ENCODE measurements at places on chromosomes 6 and 20.

DNA sequence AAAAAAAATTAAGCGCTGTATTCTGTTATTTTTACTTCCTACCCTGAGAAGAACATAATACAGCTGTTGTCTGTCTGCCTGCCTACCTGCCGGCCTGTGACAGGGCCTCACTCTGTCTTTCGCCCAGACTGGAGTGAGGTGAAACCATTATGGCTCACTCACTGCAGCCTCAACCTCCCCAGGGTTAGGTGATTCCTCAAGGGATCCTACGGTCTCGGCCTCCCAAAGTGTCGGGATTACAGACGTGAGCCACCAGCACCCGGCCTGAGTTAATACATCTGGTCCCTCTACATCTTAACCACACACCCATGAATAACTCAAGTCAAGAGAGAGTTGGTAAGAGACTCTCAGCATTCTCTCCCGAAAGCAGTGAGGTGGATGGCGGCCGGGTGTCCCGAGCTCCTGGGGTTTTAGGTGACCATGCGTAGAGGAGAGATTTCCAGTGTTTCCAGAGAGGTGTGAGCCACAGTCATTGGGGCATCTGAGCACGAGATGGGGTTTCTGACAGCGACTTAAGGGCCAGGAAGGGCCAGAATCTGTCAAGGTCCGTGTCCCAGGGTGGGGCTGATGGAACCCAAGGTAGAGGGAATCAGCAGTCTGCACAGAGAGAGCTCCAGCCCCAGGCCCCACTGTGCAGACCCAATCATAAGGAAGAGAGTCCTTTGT, 1954.4 kb upstream of the DEFB115 start:
- H3K4me1 ChIP-seq, result no peaks in the 10 kb centered on the region
- no peak for DNase-seq
- H3K27ac ChIP-seq, result no peak overlapping the region
- H3K36me3 ChIP-seq, result no peaks in the 10 kb centered on the region
- no peak overlapping the region for H3K4me3 ChIP-seq
- no peaks in the 10 kb centered on the region for H3K27me3 ChIP-seq

DNA sequence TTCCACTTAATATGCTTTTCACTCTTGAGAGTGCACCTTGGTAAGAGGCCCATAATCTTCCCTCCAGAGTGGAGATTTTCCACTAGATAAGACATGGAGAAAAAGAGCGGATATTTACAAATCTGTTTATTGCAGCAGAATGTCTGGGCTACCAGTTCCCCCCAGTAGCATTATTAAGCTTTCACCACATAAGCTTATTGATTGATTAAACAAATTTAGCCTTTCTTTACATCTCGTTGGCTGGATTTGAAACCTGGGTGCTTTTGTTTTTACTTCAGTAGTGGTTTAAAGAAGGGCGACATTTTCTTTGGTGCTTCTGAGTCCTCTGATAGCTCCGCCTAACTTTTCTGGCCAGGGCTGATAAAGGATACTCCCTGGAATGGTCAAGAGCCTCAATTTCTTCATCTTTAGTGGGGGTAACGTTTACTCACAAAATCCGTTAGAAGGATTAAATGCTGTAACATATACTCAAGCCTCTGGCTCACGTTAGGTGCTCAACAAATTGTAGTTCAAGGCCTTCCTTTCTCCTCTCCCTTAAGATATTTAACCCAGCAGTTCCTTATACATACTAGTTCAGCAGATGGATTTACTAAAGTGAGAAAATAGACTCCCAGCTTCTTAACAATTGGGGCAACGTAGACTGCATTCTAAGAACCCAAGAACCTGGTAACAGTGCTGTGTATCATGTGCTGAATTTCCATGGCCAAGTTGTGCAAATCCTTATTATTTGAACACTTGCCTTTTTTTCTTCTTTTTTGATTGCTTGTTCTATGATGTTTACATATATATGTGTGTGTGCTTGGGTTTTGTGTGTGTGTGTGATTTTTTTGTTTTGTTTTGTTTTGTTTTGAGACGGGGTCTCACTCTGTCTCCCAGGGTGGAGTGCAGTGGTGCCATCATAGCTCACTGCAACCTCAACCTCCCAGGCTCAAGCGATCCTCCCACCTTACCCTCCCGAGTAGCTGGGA, 91.4 kb downstream of the RREB1 start:
- peaks cover 8% of the 10 kb centered on the region for H3K4me1 ChIP-seq
- no peak for DNase-seq
- H3K36me3 ChIP-seq, result peaks cover 37% of the 10 kb centered on the region
- no peak overlapping the region for H3K27ac ChIP-seq
- H3K27me3 ChIP-seq, result no peaks in the 10 kb centered on the region

DNA sequence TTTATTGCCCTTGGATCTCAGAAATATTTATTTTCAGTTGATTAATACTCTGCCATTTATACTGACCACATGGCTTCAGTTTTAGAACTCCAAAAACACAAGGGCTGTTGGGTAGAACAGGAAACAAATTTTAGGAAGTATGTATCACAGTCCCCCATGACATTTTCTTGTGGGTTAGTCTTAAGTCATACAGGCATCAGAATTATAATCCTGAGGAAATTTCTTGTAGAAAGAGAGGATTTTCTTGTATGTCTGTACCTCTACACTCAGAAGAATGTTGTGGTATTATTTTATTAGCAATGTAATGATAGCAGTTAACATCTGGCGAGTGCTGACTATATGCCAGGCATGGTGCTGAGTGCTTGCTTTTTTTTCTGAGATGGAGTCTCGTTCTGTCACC, 302.9 kb downstream of the CLIC5 start:
- no peak overlapping the region for H3K27ac ChIP-seq
- H3K4me3 ChIP-seq, result no peak overlapping the region
- no peaks in the 10 kb centered on the region for H3K36me3 ChIP-seq
- no peaks in the 10 kb centered on the region for H3K27me3 ChIP-seq
- H3K4me1 ChIP-seq, result peaks cover 23% of the 10 kb centered on the region
- DNase-seq, result peak; percentile 20

DNA sequence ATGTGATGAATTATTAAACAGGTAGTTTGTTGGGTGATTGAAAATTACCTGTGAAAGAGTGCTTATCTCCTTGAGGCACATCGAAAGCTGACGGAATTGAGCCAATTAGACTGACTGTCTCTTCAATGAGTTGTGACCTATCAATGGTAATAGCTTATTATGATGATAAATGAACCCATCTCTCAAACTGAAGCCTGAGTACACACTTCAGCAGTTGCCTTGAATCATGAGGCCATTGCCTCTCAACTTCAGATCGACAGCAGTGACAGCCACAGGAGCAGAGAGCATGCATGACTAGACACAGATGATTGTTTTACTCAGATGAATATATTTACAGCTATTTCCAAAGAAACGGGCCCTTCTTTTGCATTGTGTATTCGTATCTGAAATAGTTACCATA, 323.9 kb downstream of the LAMA2 start:
- no peaks in the 10 kb centered on the region for H3K4me1 ChIP-seq
- H3K4me3 ChIP-seq, result no peak overlapping the region
- no peak for DNase-seq

Data from CD4-positive, alpha-beta T cell (primary cell).